BJ (cell line): ENCODE measurements at places on chromosomes 1 and 21.

DNA sequence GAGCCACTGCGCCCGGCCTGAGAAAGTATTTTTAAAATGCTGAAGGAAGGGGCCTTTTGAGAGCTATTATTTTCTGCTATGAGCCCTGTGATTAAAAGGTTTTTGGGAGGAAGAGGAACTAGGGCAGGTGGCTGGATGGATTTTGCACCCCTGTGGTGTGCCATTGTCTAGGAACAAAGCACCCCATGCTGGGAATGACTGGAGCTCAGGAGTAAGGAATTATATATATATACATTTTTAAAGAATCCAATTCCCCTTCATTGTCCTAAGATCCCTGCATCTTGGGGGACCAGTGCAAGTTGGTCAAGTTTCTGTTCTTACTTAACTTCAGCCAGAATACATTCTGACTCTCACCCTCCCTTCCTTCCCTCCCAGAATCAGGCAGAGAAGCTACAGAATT is 91.6 kb downstream of the ZNF648 start:
- DNase-seq = no peak

DNA sequence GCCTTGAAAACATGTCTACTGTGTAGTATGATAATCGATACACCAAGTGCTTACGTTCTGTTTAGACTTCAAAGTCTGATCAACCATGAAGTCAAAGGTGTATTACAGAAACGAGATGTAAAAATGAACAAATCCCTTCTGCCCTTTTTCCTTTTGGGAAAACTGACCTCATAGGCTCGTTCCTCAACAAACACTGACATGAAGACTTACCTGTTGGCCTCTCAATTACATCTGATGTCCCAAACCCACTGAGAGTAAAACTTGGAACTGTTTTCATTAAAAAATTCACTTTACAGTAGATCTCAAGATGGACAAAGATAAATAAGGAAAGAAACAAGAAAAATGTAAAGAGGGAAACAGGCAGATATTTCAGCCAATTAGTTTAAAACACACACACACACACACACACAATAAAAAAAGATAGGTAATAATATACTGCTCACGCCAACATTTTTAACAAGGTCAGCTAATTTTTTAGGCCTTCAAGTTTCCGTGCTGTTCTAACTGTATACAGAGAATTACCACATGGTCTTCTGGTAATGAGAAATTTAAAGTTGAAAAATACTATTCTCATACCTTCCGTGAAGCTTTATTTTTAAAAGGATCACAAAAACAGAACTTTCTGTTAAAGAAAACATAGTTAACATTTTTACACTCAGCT is 2.1 kb downstream of the HMGN1 start:
- DNase-seq = no peak

- no peak for DNase-seq
Measured at GRCh38 chr1:68633141-68633919, 136.4 kb upstream of the DEPDC1 start.

DNA sequence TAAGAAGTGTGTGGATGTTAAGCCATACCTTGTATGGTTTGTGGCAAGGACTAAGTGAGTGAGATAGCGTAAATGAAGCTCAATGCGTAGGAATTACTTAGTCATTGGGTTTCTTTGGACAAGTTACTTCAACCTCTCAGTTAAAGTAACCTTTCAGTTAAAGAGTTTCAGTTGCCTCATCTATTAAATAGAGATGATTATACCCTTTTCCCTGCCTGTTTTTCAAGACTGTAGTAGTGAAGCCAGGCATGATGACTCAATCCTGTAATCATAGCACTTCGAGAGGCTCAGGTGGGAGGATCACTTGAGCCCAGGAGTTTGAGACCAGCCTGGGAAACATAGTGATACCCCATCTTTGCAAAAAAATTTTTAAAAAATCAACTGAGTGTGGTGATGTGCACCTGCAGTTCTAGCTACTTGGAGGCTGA is 6.3 kb downstream of the ZMPSTE24 start:
- no peak for DNase-seq

- DNase-seq = no peak
Measured at GRCh38 chr1:232457595-232457994, 172.3 kb downstream of the SIPA1L2 start.

- no peak for DNase-seq
Measured at GRCh38 chr1:215106067-215106466, 23.5 kb downstream of the KCNK2 start.

DNA sequence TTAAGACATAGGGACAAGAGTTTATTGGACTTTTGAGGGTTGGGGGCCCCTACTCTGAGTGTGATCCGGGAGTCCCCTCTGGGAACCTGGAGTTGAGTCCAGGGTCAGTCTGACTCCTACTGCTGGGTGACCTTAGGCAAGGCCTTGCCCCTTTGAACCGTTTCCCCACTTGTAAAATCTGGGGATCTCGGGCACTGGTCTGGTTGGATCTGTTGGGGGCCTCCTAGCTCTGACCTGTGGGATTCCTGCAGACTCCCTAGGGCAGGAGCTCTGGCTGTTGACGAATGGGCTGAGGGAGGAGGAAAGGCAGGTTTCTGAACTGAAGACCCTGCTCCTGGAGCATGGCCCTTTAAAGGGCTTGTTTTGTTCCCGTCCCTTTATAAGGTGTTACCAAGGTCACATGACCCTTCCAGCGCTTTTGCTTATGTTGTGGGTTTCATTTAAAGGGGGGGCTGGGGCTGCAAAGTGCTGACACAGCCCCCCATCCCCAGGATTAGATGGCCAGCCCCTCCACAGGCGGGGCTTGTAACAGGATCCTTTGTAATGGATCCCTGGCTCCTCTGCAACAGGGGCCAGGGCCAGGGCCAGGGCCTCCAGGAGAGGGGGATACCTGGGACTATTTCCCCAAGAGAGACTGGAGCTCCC is 50.7 kb downstream of the YARS1 start:
- no peak for DNase-seq

DNA sequence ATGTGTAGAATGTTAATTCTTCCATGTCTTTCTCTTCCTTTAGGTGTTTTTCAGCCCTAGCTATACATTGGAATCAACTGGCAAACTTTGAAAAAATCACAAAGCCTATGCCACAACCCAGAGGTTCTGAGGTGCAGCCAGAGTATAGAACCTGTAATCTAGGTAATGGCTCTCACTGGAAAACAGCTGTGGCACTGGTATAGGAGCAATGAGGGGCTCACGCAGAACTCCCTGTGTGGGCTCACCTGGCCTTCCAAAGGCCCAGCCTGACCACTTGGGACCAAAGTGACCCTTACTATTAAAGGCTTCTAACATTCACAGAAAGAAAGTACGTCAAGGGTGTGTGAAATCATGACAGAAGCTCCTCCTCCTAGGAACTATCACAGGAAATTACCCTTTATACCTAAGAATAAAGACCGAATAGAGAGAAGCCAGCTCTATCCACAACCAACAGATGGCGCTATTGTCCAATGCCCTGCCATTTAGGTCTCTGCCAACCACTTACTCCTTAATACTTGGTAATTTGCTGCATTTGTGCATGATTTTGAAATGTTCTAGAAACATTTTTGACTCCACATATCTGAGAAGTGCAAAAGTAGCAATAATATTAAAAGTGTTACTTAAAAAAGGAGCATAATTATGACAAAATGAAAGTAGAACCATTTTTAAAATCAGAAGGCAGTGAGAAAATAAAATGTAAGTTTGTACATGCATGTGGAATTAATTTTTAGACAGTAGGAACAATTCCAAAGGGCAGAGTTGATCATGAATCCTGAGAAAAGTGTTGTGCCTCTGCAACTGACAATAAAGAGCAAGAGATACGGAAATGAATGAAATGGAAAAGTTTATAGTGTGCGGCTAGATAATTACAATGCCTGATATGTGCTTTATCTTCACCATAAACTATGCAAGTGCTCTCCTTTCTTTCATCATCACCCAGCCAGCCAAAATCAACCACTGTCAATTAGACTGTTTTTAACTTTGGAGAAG is 93.1 kb upstream of the HAO2 start:
- DNase-seq = peak; percentile 43

GRCh38 chr1:110637475-110637874 is 31.3 kb upstream of the KCNA2 start:
- no peak for DNase-seq

- DNase-seq = no peak
Measured at GRCh38 chr1:119952496-119952895, 56.2 kb upstream of the ADAM30 start.

- DNase-seq = no peak
Measured at GRCh38 chr1:216723274-216723780, at the start of gene ESRRG. TSS of gene ESRRG (minus strand) at chr1:216723429. CDS start at chr1:216723299, 130 bp downstream.
